ENCODE measurements at places on chromosomes 5 and 9.

GRCh38 chr5:132666310-132667123 is 7.3 kb upstream of the IL4 start:
- peak; percentile 85 for DNase-seq

GRCh38 chr5:9540791-9541190 is 5.1 kb downstream of the SEMA5A start:
- no peak for DNase-seq

DNA sequence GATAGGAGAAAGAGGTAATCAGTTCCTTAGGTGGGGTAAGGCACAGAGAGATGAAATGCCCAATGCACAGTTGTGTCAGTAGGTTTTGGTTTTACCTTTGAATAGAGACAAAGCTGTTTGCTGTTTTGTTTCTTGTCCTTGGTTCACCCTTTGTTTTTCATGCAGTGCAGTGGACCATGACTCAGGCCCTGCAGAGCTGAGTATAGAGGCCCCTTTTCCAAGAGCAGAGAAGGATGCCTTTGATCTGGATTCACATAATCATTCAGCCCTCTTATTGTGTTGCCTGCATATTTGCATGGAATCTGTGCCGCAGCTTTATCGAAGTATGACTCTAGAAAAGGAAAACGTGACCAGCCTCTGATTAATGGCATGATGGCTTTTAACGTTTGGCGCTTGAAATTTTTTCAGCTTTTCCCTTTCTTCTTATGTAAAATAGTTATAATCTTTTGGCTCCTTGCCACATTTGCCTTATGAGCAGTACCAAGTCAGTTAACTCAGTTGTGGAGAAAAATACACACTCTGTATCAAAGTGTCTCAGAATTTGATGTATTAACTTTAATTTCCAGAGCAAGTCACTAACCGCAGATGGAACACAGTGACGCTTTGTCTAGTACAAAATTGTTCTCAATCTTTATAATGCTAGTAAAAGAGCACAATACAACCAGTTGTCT is 197.6 kb downstream of the KDM4C start:
- DNase-seq: peak; percentile 17

GRCh38 chr9:108142504-108143201 is 653.1 kb upstream of the KLF4 start:
- DNase-seq: peak; percentile 81

GRCh38 chr5:115815693-115816225 is 700 bp downstream of the CDO1 start:
- peak; percentile 12 for DNase-seq

GRCh38 chr9:7788772-7789171 is 10.8 kb downstream of the DMAC1 start:
- no peak for DNase-seq
